ENCODE measurements at places on chromosomes 13 and 19.

GRCh38 chr19:1172353-1173158, 1.5 kb downstream of the SBNO2 start:
- peak; percentile 64 for DNase-seq

GRCh38 chr13:40618581-40619478, 47.6 kb downstream of the FOXO1 start:
- DNase-seq = no peak

DNA sequence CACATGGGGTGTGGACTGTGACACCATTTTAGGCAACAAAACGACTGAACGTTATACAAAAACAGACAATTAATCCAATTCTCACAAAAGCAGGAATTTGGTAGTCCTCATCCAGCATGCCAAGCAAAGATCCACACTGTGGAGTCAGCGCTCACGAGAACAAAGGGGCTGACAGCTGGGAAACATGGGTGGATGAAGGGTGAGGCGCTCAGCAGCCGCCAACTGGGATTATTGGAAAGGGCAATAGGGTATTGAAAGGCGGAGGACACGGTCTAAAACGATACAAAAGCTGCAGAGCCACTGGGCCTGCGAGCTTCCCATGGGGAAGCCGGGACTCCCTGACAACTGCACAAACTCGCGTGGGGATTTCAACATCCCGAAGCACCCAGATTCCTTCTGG, 4.7 kb upstream of the ZNF813 start:
- no peak for DNase-seq

GRCh38 chr13:40207001-40207478, 459.4 kb downstream of the FOXO1 start:
- DNase-seq = no peak

DNA sequence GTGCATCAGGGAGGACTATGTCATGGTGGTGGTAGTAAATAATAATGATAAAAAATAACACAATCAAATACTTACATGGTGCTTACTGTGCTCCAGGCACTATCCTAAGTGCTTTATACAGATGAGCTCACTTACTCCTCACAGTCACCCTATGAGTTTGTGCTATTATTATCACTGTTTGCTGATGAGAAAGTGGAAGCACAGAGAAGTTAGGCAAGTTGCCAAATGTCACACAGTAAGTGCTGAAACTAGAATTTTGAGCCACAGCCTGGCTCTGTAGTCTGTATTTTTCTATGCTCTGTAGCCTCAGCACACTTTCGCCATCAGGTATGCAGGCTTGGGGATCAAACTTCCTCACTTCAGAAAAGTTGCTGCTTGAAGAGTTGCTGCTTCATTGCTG, 46.6 kb downstream of the HTR2A start:
- DNase-seq = no peak

- no peak for DNase-seq
These were observed 234.3 kb downstream of the TEX29 start for GRCh38 chr13:111554539-111555267.

DNA sequence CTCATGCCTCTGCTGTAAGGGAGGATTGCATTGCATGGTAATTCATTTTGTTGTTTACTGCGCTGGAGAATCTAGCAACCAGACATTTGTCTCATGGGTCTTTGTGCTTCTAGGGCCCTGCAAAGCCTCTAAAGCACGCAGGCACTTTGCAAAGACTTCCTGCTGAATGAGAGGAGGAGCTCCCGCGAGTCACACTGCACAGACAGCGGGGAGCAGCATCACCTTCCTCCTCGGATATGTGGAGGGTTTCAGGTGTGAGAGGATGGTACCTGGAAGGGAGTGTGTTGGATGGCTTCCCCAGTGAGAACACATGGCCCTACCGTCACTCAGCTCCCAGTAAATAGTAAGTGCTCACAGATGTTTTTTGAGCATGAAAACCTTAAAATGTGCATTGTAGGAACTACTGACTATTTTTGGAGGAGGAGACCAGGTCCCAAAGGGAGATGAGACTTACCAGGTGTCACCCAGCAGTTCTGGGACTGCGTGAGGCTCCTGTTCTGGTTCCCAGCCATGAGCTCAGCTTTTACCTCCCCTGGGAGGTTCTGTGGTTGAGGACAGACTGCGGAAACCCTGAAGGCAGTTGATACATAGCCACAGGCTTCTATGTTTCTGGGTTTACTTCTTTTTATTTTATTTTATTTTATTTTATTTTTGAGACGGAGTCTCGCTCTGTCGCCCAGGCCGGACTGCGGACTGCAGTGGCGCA, 278.0 kb downstream of the FGF9 start:
- DNase-seq = no peak

GRCh38 chr19:47512183-47512947, 2.5 kb downstream of the NAPA start:
- DNase-seq = no peak

DNA sequence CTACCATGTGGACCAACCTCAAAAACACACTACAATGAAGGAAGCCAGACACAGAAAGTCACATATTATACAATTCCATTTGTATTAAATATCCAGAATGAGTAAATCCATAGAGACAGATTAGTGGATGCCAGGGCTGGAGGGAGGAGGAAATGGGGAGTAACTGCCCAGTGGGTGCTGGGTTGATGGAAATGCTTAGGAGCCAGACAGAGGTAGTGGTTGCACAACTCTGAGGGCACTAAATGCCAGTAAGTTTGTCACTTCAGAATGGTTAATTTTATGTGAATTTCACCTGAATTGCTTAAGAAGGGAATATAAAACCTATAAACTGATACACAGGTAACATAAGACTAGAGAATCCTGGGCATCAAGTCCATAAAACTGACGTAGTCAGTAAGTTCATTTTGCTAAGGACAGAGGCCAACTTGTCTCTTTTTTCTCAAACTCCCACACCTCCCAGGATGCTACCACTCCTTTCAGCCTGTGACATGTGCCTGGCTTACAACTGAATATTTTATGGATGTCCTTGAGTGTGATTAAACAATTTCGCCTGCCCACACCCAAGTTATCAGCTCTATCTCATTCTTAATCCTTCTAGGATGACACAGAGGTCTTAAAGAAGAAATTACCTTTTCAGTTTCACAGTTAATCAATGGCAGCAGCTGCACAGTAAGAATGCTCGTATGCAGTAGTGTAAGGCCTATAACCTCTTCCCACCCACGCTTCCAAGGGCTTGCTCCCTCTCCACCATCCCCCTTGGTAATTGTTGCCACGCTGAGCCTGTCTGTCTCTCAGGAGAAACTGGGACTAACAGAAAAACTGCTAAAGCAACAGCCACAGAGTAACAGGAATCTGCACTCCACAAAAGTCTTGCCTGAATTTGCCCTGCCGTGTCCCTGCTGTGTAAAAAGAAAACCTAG, 5.9 kb upstream of the MLNR start:
- DNase-seq = no peak

GRCh38 chr19:20776083-20777076, at the start of gene ZNF66:
TSS of gene ZNF66 (plus strand) at chr19:20776304. CDS start at chr19:20776448, 144 bp downstream.
- peak; percentile 87 for DNase-seq

- no peak for DNase-seq
These were observed 880.4 kb downstream of the EFNB2 start for GRCh38 chr13:105655046-105655445.

GRCh38 chr13:28750187-28751045, 31.6 kb upstream of the SLC46A3 start:
- no peak for DNase-seq

- no peak for DNase-seq
These were observed 7.5 kb downstream of the COG3 start for GRCh38 chr13:45472171-45472705.

DNA sequence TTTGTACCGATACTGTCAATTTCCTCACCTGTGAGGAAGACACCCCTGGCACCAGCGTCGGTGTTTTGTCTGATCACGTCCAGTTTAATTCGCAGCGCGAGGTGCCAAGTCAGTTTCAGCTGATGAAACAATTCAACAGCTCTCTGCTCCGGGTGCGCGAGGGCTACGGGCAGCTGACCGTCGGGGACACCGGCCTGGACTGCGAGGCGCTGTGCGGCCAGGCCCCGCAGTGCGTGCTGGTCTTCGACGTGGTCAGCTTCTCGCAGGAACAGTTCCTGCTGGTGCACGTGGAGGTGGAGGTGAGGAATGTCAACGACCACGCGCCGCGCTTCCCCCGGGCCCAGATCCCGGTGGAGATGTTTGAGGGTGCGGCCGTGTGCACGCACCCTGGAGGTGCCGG, 171.5 kb downstream of the OLFM4 start:
- DNase-seq = no peak

DNA sequence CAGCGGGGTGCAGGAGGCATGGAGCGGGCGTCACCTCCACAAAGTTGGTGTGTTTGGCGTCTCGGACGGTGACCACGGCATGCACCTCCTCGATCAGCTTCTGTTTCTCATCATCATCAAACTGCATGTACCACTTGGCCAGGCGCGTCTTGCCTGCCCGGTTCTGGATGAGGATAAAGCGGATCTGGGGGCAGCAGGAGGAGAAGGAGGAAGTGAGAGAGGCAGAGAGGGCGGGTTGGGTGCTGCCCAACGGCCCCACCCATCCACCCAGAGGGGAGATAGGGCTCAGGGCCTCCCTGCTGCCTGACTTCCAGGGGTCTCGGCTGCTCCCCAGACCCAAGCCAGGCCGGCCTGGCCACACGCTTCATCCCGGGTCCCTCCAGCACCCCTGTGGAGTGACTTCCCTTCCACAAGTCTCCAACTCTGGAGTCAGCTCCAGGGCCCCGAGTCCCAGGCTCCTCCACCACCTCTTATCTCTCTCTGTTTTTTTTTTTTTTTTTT, 4.6 kb downstream of the AP2S1 start:
- no peak for DNase-seq

- DNase-seq = no peak
These were observed 12.4 kb upstream of the PROZ start for GRCh38 chr13:113145911-113146598.

DNA sequence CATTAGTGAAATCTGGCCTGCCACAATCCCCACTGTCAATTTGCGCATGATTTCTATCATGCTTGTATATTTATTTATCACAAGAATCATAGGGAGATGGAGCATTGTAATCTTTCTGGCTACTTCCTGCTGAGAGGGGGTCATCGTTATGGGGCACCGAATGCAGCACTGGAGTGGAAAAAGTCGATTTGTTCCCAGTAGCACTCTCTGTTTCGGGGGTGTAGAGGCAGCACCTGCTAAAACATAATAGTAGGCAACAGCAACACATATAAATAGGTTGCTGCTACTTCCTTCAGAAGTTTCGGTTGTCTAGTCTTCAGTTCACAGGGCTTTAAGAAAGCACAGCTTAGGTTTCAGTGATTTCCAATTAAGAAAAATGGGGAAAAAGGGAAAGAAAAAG, 23.4 kb upstream of the CEACAM21 start:
- DNase-seq = no peak

GRCh38 chr13:73417012-73417615, 358.3 kb downstream of the KLF5 start:
- peak; percentile 9 for DNase-seq
